ENCODE measurements at places on chromosomes 2 and 18. TPM values are rescaled to one million over a fixed set of nuclear protein-coding genes. Genes with fewer than 3 reads are reported as not detected.

GRCh38 chr2:236177604-236177966 is 9.4 kb upstream of the GBX2 start:
- no peak for DNase-seq

- no peak for DNase-seq
Measured at GRCh38 chr2:133666621-133667020, 98.4 kb upstream of the NCKAP5 start.

- no peak for DNase-seq
Measured at GRCh38 chr2:11132036-11132671, 23.1 kb upstream of the SLC66A3 start.

GRCh38 chr2:68432696-68433658 is 34.1 kb downstream of the FBXO48 start:
- no peak for DNase-seq

ZC3H6 gene
- total RNA-seq = 4.4 TPM

DNA sequence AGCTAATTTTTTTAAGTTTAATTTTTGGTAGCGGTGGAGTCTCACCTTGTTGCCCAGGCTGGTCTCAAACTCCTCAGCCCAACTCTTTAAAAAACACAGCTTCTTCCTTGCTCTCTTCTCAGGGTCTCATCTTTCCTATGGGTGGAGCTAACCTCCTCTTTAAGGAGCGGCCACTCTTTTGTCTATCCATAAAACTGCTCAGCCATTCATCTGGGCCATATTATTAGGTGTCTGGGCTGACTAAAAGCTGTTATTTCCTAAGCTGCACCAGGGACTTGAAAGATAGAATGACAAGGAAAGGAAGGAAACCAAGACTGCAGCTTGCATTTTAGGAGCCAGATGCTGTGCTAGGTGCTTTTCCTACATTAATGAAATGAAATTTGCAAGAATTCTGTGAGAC is 35.8 kb upstream of the THOC1 start:
- DNase-seq = no peak

CELF4 gene
- not detected for total RNA-seq

CERS6 gene
- 47.2 TPM for total RNA-seq

DNA sequence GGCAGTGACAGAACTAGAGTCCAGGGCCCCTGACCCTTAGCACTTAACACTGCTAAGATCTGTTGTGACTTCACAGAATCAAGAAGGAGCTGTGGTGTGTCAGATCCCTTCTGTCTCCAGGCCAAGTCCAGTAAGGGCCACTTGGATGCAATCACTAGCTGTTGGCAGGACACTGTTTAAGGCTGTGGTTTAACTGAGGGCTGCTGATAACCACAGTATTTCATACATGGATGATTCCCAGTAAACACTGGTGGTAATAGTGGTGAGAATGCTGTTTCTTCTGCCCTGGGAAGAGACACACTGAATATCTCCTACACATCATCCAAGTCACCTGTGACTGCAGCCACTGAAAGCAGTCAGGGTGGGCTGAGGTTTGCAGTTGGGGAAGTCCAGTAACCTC is 77.7 kb upstream of the FBXO11 start:
- DNase-seq = no peak

GRCh38 chr2:111918383-111918806 is 20.0 kb downstream of the MERTK start:
- DNase-seq = no peak

DNA sequence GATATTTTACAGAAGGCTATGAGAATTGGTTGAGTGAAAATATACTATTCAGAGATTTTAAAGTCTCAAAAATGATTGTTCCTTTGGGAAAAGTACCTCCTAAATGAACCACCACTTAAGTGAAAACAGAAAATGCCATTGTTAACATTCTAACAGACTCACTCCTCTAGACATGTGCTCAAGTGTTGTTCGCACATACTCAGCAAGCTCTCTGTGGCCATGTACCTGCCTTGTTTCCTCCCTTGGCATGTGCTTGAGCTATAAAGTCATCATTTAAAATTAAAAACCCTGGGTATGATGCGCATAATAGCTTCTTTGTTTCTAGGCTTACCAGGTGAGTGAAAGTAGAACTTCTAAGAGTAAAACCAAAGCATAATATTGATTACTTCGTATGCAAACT is 343.2 kb upstream of the VRK2 start:
- DNase-seq = no peak

- DNase-seq = no peak
Measured at GRCh38 chr2:106736221-106736620, 149.7 kb downstream of the ST6GAL2 start.

DNA sequence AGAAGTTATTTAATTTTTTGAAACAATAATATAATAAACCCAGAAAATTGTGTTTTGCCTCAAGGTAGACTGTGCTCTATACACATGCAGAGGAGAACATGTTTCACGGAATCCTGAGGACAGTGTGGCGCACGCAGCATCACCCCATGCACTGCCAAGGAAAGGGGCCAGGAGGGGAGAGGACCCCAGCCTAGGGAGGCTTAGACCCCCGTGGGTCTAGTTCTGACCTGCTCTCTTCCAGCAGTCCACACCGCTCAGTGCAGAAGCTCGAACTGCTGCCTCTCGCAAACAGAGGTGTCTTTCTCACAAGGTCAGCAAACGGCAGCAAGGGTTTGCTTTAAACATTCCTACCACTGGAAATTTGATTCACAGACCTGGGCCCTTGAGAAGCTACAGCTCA is 51.5 kb upstream of the KIDINS220 start:
- no peak for DNase-seq

DNA sequence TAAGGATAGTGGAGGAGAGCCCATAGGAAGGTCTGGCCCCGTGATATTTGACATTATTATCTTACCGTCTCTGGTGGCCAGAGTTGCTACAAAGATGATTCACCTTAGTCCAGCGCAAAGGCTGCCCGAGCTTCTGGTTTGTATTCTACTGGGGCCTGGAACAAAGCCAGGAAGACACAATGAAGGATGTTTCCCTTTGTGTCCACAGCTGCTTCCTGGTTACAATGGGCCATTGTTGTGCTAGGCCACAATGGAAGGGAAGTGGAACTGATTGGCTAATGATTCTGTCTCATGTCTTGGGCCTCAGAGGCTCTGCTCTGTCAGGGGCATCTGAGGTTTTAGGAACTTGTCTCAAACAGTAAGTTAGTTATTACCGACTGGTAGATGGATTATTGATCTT is 132.2 kb downstream of the TDRD15 start:
- no peak for DNase-seq

- no peak for DNase-seq
Measured at GRCh38 chr2:17441790-17442189, 76.5 kb downstream of the RAD51AP2 start.

GRCh38 chr2:128360711-128361110 is 42.0 kb upstream of the HS6ST1 start:
- DNase-seq = no peak

DNA sequence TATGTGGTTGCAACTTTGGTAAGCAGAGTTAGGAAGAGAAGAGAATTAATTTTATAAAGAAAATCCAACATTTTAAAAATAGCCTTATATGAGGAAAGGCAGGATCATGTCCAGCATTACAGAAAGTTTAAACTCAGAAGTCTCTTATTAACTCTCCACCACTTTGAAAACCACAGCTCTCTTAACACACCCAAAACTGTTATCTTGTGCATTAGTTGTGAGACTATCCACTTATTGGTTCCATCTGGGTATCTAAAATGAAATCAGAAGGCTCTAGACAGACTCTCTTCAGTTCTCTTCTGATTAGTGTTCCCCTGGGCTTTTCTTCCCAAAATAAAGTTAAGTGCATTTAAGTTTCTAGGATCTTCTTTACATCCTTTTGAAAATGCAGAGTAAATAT is 251.5 kb downstream of the TXNL1 start:
- no peak for DNase-seq

DNA sequence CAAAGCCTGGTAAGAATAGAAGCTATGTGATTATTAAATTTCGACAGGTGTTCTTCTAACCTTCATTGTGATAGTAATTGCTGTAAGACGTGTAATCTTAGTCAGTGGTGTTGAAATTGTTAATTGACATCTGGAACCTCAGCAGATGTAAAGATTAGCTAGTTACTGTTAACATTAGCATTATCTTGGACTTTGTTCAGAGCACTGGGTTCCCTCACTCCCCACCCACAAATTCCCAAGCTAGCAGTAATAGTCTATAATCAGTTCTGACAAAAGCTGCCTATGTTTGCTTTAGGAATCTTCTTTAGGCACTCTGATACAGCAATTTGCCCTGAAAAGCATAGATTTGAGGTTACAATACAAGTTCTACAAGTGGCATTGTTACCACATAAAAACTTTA is 233.7 kb downstream of the EN1 start:
- no peak for DNase-seq

C2orf15 gene
- not detected for total RNA-seq

GCA gene
- 0.90 TPM for total RNA-seq

DNA sequence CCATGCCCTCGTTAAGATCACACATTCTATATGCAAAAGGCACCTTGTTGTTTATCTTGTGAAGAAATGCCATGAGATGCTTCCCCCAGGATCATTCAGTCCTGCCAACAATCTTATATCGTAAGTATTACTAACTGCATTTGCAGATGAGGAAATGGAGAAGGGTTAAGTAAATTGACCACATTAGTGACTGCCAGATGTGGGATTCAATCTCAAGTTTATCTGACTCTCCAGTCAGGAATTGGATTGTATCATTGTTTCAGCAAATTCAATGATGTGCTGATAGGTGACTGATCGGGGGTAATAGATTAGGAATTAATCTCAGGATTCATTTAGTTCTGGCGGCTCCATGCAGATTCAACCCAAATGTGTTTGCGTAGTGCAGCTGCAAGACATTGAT is 106.2 kb downstream of the CNTNAP5 start:
- no peak for DNase-seq

VRK2 gene
- total RNA-seq = 35.0 TPM

DLGAP1 gene
- total RNA-seq = 0.06 TPM

DNA sequence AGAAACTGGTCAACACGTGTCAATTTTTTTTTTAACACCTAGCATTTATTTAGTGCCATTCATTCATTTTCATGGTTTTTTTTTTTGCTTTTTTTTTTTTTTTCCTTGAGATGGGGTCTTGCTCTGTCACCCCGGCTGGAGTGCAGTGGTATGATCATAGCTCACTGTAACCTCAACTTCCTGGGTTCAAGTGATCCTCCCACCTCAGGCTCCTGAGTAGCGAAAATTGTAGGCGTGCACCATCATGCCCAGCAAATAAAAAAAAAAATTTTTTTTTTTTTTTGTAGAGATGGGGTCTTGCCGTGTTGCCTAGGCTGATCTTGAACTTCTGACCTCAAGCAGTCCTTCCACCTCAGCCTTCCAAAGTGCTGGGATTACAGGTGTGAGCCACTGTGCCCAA is 21.1 kb downstream of the USP14 start:
- no peak for DNase-seq

DNA sequence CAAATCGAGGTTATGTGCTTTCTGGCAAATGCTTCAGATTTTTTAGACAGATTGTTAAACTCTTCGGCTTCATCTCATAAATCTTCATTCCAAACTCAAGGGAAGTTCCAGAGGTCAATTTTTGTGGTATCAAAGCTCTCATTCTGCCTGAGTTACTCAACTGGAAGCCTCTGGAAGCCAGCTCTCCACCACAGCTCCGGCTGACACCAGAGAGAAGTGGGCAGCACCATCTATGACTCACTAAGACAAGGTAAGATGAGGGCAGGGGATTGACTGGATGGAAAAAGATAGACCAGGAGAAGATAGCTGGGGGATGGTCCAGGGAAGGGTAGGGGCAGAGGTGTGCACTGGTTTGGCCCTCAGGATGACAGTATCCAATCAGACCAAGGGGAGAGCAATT is 137.3 kb upstream of the HNRNPA3 start:
- DNase-seq = no peak

DNA sequence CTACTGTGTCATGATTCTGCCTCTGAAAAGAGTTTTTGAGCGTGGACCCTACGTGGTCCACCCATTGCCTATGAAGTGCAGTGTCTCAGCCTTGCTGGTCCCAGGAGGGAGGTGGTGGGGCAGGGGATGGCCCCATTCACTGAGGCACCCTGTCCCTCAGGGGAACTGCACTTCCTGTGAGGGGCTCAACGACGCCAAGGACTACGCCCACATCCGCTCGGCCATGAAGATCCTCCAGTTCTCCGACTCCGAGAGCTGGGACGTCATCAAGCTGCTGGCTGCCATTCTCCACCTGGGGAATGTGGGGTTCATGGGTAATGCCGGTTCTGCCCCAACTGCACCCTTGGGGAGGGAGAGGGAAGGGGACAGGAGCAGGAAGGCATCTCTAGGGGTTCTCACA is 42.5 kb downstream of the MYO7B start:
- no peak for DNase-seq

ADRA2B gene
- not detected for total RNA-seq

PTPRN gene
- total RNA-seq = 1.5 TPM

SERPINB3 gene
- not detected for total RNA-seq

DNA sequence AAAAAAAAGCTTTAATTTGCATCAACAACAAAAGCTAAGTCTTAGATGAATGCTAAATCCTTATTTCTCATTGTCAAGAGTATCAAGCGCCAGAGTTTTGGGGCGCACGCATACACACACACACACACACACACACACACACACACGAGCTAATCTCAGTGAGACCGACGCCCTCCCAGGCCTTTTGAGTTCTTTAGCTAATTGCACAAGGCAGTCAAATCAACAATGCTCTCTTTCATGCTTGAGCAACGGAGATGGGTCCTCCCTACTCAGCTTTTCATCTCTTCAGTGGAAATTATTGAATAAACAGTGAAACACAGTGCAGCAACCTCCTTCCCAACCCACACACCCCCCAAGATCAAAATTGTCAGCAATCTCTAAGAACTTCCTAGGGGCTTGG is 19.2 kb downstream of the GKN1 start:
- DNase-seq = no peak

ACADL gene
- not detected for total RNA-seq

DNA sequence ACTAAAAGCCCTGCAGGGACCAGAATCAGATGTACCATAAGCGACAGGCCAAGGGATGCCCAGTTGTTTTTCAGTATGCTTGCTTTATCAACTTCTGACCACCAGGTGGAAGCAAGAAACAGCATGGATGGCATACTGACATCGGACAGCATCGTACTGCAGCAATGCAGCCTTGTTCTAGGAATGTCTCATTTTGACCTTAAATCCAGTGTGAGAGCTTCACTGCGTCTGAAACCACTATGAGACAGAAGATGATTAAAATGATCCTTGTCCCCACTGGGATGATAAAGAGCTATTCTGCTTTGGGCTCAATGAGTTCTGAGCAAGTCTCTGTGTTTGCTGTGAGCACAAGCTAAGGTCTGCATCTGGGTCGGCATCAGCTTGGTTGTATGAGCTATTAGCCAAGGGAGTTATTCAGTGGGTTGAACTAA is 54.3 kb downstream of the CDK15 start:
- peak; percentile 82 for DNase-seq

DNA sequence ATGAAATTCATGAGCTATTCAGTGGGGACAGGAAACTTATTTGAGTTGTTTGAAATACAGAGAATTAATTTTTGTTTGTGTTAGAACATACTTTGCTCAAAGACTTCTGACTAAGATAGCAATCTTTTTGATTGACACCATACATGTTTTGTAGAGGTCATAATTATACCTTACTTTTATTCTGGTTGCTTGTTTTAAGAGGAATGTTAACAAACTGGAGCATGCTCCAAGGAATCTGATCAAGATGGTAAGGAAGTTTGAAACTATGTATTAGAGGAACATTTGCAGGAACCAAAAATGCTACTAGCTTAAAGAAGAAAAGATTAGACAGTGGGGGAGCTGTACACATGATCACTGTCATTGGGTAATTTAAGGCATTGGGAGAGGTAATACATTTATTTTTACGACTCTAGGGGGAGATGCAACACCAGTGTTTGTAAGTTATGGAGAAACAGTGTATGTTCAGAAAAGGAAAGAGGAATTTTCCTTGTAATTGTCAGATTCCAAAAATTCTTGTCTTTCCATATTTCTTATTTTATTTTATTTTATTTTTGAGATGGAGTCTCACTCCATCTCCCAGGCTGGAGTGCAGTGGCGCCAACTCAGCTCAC is 8.0 kb downstream of the AGFG1 start:
- peak; percentile 63 for DNase-seq

Measured in LHCN-M2 (cell line).